Suppressor macrophage (primary cell): ENCODE measurements at places on chromosomes 6 and 20.

- DNase-seq: no peak
Observed at GRCh38 chr6:43582911-43583310, 6.9 kb downstream of the POLH start.

DNA sequence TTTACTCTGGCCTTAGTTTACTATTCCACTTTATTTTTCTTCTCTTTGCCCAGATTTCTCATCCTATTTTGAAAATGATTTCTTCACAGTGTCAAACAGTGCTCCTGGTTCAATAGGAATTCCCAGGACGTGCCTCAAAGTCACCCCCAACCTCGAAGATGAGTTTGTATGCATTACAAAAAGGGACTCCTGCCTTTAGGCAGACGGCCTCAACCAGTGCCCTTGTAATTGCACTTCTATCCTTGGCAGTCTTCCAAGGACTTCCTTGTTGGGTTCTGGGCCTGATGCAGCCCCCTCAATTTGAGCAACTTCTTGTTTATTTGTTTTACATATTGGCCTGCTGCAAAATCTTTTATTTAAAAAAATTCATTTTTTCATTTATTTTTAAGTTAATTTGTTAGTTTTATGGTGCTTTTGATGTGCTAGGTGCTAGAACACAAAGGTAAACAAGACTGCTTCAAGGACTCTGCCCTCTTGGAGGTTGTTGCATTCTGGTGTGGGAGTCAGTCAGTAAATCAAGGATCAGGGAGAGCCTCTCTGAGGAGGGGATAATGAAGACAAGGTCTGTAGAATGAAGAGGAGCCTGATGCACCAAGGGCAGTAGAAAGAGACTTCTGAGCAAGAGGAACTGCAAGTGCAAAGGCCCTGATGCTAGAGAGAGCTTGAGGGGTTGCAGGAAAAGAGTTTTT, 181.5 kb upstream of the LAMP5 start:
- peak; percentile 8 for DNase-seq

GRCh38 chr20:5570452-5570851, 179.7 kb upstream of the SHLD1 start:
- DNase-seq: peak; percentile 83

DNA sequence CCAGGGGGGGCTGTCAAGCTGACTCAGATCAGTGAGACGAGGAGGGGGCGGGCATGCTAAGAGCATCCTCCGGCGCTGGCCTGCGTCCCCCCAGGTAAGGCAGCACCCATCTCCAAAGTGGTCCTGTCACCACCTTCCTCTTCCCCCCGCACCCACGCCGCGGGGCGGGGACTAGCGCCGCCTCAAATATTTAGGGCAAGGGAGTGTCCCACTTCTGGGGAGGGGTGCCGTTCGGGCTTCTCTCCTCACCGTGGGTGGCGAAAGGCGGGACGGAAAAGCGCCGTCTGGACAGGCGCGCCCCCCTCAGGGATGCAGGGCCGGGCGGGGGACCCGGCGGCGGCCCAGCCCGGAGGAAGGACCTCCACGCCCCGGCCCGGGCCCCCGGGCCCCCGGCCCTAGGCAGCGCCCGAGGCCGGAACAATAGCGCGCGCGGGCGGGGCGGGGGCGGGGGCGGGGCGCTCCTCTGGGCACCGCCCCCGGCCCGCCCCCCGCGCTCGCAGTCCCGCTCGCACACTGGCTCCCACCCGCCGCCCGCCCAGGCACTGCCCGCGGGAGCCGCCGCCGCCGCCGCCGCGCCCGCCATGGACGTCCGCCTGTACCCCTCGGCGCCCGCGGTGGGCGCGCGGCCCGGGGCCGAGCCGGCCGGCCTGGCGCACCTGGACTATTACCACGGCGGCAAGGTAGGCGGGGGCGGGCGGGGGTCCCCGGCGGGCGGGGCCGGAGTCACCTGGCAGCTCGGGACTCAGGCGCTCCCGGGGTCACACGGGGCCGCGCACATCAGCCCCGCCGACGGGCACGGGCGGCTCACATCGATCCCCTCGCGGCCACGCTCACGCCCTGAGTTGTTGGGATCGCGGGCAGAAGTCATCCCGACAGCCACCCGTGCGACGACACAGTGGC, at the start of gene TOX2:
Gene TOX2 (plus strand): TSS at position 542 of the 900 bp plus-strand sequence. CDS start 40 bp downstream, at position 582.
- DNase-seq: peak; percentile 53

GRCh38 chr6:150025201-150025917, at the start of gene RAET1L:
TSS of gene RAET1L (minus strand) at chr6:150025532. CDS start at chr6:150025471, 61 bp downstream.
- no peak for DNase-seq

GRCh38 chr20:33518071-33518470, 28.2 kb downstream of the CBFA2T2 start:
- DNase-seq: no peak

- DNase-seq: no peak
Observed at GRCh38 chr20:38844963-38845362, 39.5 kb downstream of the PPP1R16B start.

DNA sequence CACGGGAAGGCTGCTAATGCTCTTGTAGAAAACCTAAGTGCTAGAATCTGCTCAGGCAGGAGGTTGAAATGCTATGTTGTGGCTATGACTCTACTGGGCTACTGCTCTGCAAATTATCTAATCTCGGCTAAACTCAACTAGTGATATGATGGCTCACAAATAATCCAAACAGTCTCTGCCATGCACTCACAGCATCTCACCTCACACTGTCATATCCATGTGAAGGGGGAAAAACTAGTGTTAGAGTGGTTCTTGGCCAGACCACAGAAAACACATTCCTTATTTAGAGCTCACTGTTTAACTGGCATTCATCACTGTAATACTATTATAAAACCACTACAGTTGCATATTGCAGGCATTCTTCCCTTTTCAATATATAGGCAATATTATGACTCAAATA, 81.8 kb upstream of the DST start:
- no peak for DNase-seq

DNA sequence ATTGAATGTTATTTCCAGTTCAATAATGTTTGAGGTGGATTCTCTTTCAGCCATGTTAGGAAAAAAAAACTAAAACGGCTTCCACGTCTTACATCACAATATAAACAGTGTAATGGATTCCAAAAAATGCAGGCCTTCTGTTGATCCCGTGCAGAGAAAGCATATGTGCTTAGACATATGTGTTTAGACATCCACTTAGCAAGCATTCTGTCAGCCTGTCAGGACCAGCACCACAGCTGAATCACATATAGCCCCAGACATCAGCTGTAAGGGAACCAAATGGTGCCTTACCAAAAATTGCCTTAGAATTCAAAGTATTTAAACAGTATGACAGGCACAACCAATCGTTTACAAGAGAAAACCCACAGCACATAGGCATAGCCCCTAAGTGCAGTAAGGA, 304.9 kb downstream of the EYA4 start:
- no peak for DNase-seq
